ENCODE measurements at places on chromosomes 13 and 19.

- DNase-seq = no peak
Measured at GRCh38 chr19:409516-410242, 732 bp upstream of the C2CD4C start.

- DNase-seq = no peak
Measured at GRCh38 chr19:4403005-4403761, 743 bp downstream of the CHAF1A start.

- no peak for DNase-seq
Measured at GRCh38 chr19:48887861-48888612, 10.5 kb downstream of the TULP2 start.

GRCh38 chr13:32126278-32126677 is 94.7 kb downstream of the FRY start:
- DNase-seq = no peak

- DNase-seq = no peak
Measured at GRCh38 chr13:46728777-46729176, 68.2 kb downstream of the ESD start.

GRCh38 chr13:110468986-110469495 is 92.5 kb downstream of the RAB20 start:
- no peak for DNase-seq
